ENCODE measurements at places on chromosomes 2 and 18.
A peak's percentile ranks its signal among the peaks of the same experiment; 100 is the strongest.

- DNase-seq: no peak
Observed at GRCh38 chr2:71944806-71945602, 202.7 kb downstream of the CYP26B1 start.

- no peak for DNase-seq
Observed at GRCh38 chr2:98654699-98655495, 46.5 kb downstream of the UNC50 start.

DNA sequence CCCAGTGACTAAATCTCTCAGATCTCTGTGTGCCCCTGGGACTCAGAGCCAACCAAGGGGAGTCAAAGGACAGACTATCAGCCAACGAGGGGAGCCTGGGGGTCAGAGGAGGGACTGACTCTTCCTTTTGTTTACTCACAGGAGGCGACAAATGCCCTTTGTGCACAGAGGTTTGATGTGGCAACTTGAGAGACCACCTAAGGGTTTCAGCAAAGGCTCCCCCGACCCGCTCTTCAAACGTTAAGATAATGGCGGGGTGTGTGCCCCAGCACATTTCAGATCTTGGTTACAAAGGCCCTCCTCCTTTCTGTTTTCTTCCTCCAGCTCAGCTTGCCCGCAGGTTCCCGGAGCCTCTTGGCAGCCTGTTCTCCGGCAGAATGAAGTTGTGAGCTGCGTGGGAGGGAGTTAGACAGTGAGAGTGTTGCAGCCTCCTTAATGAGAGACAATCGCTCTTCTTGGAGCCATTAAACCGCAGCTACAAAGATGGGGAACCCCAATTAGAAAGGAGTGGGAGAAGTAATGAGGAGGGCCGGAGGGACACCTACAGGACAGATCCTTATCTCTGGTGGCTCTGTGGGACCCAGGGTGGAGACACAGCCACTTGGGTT, 76.2 kb downstream of the KIAA2012 start:
- DNase-seq: peak; percentile 93

GRCh38 chr2:164719996-164720941, 99.0 kb upstream of the GRB14 start:
- DNase-seq: no peak

DNA sequence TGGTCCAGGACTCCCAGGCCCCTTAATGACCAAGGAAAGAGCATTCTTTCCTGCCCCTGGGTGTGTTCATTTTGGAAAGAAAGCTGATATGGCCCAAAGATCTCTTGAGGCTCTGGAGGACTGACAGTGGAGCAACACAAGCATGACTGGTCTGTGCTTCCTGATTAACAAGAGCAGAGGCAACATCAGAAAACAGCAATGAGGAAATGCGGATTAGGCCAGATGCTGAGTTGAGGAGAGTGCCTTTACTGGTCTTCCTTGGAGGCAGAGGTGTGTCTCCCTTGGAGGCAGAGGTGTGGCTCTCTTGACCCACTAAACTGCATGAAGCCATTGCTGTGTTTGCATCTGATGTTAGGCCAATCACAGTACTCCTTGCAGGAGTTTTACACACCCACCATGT, 19.9 kb downstream of the IL36B start:
- no peak for DNase-seq

DNA sequence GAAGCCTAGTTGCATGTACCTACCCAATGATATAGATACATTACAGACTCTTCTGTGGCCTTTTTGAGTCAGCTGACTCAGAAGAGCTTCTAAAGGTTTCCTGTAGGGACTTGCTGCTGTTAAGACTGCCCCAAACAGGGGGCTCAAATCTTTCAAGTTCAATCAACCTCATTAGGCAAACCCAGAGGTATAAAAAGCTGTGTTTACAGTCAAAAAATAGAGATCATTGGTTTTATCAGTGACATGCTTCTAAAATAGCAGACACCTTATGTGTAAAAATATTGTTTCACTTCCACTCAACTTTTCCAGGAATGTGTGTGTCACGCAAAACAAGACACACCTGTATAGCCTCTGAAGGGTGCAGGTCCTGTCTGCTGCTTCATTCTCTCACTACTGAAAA, 624.3 kb upstream of the FANCL start:
- no peak for DNase-seq
